ENCODE measurements at places on chromosomes 4 and X.
A peak's percentile ranks its signal among the peaks of the same experiment; 100 is the strongest.

DNA sequence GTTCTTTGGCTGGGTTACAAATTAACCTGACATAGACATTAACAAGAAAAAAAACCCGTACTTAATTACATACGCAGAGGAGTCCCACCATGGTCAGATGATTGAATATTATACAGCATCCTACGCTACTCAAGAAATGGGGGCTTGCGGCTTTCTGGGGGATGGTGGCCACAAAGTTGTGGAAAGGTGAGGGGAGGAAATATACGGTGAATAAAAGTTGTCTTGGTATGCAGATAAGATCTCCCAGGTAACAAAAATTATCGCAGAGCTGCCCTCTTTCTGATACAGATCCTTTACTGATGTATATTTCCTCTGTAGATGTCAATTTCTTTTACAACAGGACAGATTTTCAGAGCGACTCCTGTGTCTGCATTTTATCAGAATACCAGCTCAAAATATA lies 890 bp downstream of the DCAF16 start:
- peak overlapping the region; percentile 53 for H3K4me3 ChIP-seq
- H3K27me3 ChIP-seq = no peaks in the 10 kb centered on the region

DNA sequence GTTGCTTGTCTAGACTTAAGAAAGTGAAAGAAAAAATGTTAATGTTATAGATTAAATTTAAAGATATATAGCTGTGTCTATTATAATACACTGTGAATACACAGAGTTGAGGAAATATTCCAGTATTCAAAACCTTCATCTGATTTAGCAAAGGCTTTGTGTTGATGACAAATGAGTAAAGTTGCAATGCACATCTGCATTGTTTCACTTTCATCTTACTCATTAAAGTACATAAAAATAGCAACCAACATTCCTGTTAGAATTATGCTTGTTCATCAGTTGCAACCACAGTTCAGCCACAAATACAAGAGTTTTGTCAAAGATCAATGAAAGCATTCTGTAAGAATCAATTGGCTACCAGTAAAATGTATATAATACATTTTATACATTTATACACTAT lies 346.4 kb upstream of the SLC7A11 start:
- no peak for DNase-seq
- no peaks in the 10 kb centered on the region for H3K4me1 ChIP-seq
- no peaks in the 10 kb centered on the region for H3K27me3 ChIP-seq
- no peaks in the 10 kb centered on the region for H3K36me3 ChIP-seq

- H3K36me3 ChIP-seq = no peaks in the 10 kb centered on the region
- peaks cover 14% of the 10 kb centered on the region for H3K4me1 ChIP-seq
- DNase-seq = no peak
Observed at GRCh38 chr4:30726090-30726675, 6.0 kb downstream of the PCDH7 start.

DNA sequence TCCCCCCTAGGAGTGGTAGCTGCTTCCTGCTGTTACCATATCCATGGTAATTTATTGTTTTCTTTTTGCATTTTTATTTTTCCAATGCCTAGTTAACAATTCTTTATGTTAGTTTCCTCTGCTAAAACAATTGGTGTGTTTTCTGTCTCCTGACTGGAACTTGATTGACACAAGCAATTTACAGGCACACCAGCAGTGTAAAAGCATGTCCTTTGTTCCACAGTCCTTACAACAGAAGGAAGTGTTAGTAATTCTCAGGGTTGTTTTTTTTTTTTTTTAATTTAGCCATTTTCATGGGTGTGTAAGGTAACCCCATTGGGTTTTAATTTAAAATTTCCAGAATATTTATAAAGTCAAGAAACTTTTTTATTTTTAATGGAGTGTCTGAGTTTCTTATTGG lies 25.0 kb upstream of the TMLHE start:
- H3K4me1 ChIP-seq = no peaks in the 10 kb centered on the region
- H3K4me3 ChIP-seq = no peak overlapping the region
- no peaks in the 10 kb centered on the region for H3K36me3 ChIP-seq
- H3K27ac ChIP-seq = no peak overlapping the region
- DNase-seq = no peak

DNA sequence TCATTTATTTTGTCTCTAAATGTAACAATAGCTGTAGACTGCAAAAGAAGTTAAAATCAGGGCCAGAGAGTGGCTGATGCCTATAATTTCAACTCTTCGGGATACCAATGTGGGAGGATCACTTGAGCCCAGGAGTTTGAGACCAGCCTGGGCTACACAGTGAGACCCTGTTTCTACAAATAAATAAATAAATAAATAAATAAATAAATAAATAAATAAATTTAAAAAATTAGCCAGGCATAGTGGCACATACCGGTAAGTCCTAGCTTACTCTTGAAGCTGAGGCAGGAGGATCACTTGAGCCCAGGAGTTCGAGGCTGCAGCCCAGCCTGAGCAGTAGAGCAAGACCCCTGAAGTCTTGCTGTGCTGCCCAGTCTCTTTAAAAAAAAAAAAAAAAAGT lies 79.1 kb downstream of the WWC2 start:
- no peak overlapping the region for H3K27ac ChIP-seq
- H3K27me3 ChIP-seq = no peaks in the 10 kb centered on the region
- DNase-seq = no peak
- no peaks in the 10 kb centered on the region for H3K36me3 ChIP-seq

- H3K27me3 ChIP-seq = no peaks in the 10 kb centered on the region
- peaks cover 42% of the 10 kb centered on the region for H3K36me3 ChIP-seq
- H3K4me3 ChIP-seq = no peak overlapping the region
- DNase-seq = peak; percentile 1
- no peak overlapping the region for H3K27ac ChIP-seq
Observed at GRCh38 chr4:10074767-10075105, 41.9 kb downstream of the WDR1 start.

GRCh38 chrX:17596546-17597205 lies 140.6 kb upstream of the SCML1 start:
- H3K4me3 ChIP-seq = no peak overlapping the region
- H3K27ac ChIP-seq = no peak overlapping the region
- H3K4me1 ChIP-seq = peaks cover 39% of the 10 kb centered on the region
- H3K27me3 ChIP-seq = no peaks in the 10 kb centered on the region
- DNase-seq = no peak

DNA sequence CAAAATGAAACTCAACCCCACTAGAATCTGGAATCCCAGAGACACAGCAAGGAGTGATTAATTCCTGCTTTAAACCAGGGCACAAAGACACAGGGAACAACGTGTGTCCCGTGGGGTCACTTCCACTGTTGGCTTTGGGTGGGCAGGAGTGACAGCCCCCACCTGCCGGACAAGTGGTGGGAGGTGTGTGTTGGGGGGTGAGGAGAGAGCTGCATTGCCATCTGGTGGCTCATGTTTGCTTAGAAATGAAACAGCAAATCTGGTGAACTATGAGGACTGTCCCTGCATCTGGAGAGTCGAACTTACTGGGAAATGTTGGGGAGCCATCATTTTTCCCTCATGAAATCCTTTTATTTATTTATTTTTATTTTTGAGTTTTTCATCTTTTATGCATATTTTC lies 75.9 kb upstream of the AFAP1 start:
- H3K4me3 ChIP-seq = no peak overlapping the region
- no peak overlapping the region for H3K27ac ChIP-seq
- no peaks in the 10 kb centered on the region for H3K27me3 ChIP-seq

DNA sequence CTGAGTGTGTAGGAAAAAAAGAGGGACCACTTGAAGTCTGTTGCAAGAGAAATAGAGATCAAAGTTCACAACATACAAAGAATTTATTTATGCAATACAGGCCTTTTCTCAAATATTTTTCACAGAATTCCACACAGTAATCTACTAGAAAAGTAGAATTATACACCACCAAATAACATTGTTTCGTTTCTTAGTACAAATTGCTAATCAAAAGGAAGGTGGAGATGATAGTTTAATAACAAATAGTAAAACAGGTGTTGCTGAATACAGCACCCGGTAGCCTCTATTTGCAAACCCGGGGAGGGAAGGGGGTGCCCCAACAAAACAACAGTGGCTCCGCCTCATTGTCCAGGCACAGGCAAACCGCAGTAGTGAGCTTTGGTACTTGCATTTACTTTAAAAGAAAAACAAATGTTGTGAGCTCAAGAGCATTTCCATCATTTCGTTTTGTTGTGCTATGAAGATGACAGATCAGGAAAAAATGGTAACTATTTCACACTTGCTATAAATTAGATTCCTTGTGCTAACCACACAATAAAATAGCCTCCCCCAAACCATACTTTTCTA lies 186.4 kb downstream of the DCLK2 start:
- DNase-seq = no peak
- H3K36me3 ChIP-seq = no peaks in the 10 kb centered on the region
- no peak overlapping the region for H3K4me3 ChIP-seq
- no peaks in the 10 kb centered on the region for H3K4me1 ChIP-seq
- H3K27me3 ChIP-seq = no peaks in the 10 kb centered on the region

- no peak for DNase-seq
- no peak overlapping the region for H3K27ac ChIP-seq
- no peak overlapping the region for H3K4me3 ChIP-seq
- peaks cover 53% of the 10 kb centered on the region for H3K4me1 ChIP-seq
Observed at GRCh38 chrX:2703991-2704369, 12.9 kb downstream of the CD99 start.

DNA sequence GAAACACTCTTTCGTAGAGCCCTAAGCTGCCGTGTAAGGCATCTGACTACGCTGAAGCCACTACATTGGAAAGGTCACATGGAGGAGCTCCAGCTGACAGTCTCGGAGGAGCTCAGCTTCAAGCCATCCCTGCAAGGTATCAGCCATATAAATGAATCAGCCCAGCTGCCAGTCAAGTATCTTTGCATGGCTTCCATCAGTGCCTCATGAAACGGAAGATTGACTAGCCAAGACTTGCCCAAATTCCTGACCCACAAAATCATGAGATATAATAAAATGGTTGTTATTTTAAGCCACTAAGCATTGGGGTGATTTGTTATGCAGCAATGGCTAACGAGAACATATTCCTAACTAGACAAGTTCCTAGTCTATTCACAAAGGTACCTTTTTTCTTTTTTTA lies 104.1 kb upstream of the SCOC start:
- H3K27me3 ChIP-seq = no peaks in the 10 kb centered on the region
- no peak for DNase-seq
- H3K36me3 ChIP-seq = no peaks in the 10 kb centered on the region
- no peaks in the 10 kb centered on the region for H3K4me1 ChIP-seq
- no peak overlapping the region for H3K27ac ChIP-seq

DNA sequence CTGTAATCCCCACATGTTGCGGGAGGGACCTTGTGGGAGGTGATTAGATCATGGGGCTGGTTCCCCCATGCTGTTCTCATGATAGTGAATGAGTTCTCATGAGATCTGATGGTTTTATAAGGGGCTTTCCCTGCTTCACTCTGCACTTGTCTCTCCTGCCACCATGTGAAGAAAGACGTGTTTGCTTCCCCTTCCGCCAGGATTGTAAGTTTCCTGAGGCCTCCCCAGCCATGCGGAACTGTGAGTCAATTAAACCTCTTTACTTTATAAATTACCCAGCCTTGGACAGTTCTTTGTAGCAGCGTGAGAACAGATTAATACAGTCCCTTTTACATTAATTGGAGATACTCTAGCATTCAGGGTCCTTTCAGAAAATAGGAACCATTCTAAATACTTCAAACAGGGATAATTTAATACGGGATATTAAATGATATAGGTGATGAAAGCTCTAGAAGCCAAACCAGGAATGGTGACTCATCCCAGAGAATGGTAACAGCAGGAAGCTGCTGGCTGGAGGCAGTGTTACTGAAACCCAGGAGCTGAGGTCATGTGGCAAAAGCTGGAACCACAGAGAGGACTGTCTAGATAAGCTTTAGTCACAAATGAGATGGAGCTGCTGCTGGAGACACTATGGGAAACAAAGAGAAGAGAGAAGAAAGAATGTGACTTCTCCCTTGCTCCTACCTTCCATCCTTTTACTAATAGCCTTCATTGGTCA lies 57.3 kb downstream of the GSTCD start:
- no peaks in the 10 kb centered on the region for H3K36me3 ChIP-seq
- H3K4me1 ChIP-seq = no peaks in the 10 kb centered on the region
- no peak for DNase-seq
- H3K27ac ChIP-seq = no peak overlapping the region
- H3K27me3 ChIP-seq = no peaks in the 10 kb centered on the region

- no peak overlapping the region for H3K4me3 ChIP-seq
- no peaks in the 10 kb centered on the region for H3K36me3 ChIP-seq
- H3K27me3 ChIP-seq = no peaks in the 10 kb centered on the region
- DNase-seq = no peak
- no peak overlapping the region for H3K27ac ChIP-seq
Observed at GRCh38 chr4:153553819-153554170, 87.6 kb downstream of the TMEM131L start.

- H3K36me3 ChIP-seq = no peaks in the 10 kb centered on the region
- H3K4me3 ChIP-seq = no peak overlapping the region
- H3K27ac ChIP-seq = peak overlapping the region; percentile 14
- DNase-seq = peak; percentile 26
- H3K4me1 ChIP-seq = no peaks in the 10 kb centered on the region
Observed at GRCh38 chrX:1481636-1482529, 29.2 kb upstream of the ASMTL start.

DNA sequence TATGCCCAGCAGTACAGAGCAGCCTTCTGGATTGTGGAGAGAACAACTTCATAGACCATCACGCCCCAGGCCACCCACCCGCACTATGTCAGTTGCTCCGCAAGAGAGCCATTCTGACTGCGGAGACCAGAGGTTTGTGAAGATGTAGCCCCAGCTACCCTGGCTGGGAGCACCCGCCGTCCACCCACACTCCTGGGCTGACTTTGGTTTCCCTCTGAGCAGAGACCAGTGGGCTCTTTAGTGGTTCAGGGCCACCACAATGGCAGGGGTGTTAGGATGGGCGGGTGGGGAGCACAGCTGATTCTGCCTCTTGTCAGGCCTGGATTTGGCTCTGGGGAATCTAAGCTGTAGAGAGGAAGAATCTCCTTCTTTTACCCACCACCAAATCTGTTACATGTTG lies 313.4 kb downstream of the LDB2 start:
- no peak overlapping the region for H3K4me3 ChIP-seq
- no peak overlapping the region for H3K27ac ChIP-seq
- no peaks in the 10 kb centered on the region for H3K36me3 ChIP-seq
- H3K4me1 ChIP-seq = no peaks in the 10 kb centered on the region
- no peaks in the 10 kb centered on the region for H3K27me3 ChIP-seq
- no peak for DNase-seq

DNA sequence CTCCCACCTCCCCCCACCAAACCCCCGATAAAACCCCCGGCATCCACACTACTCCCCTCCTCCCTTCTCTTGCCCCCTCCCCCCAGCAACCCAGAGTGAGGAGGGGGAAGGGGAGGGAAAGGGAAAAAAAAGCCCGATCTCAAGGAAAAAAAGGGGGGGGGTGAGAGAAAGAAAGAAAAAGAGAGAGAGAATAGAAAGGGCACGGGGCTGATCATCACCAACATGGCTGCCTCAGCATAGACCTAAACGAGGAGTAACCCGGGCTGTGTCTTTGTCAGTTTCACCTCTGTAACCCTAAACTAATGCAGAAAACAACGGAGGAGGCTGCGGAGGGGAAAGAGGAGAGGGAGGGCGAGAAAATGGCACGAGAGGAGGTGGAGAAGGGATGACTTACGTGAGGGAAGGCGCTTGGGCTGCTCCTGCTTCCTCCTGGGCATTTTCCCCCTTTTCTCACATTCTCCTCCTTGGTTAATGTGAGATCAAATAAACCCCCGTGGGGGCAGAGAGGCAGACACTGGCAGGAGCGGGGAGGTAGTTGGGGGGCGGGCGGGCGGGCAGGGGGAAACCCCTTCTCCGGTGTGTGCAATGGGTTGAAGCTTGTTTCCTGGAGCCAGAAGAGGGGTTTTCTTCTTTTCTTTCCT lies 532 bp downstream of the ZNF827 start:
- peak overlapping the region; percentile 94 for H3K27ac ChIP-seq
- peak overlapping the region; percentile 74 for H3K4me3 ChIP-seq
- H3K27me3 ChIP-seq = no peaks in the 10 kb centered on the region
- no peaks in the 10 kb centered on the region for H3K36me3 ChIP-seq
- DNase-seq = peak; percentile 20

Data from body of pancreas (tissue), 4 donors.